Kidney (tissue), 22 donors: ENCODE measurements at places on chromosomes 16 and 17. TPM values are rescaled to one million over a fixed set of nuclear protein-coding genes. Genes with fewer than 3 reads are reported as not detected.

APOBR gene
- polyA plus RNA-seq = 0.45 TPM

ZNF75A gene
- 14.3 TPM for polyA plus RNA-seq

MYH13 gene
- polyA plus RNA-seq = not detected

PHOSPHO1 gene
- 1.5 TPM for polyA plus RNA-seq

IL34 gene
- polyA plus RNA-seq = 5.9 TPM

DNA sequence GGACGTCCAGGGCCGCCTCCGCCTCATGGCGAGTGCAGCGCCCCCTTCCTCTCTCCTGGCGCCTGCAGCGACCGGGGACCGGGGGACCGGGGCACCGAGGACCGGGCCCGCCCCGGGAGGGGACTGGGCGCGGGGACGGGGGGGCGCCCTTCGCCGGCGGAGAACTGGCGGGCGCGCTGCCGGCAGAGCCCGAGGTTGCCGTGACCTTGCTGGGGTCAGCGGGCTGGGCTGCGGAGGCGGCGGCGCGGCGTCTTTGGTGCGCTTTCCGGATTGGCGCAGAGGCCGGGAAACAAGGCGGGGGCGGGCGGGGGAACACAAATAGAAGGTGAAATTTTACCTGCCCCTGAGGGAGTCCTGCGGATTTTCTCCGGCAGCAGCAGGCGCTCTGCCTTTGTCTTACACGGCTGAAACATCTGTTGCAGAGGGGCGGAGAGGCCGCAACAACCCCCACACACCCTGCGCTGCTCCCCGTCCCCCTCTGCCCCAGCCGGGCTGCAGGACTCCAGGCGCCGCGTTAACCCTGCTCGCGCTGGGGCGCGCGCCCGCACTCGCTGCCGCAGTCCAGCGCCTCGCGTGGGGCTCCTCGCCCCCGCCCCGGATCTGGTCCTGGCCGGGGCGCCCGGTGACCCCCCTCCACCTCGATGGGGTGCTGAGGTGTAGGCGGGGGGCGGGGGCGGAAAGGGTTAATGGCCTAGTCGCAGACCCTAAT is 53.5 kb downstream of the SREBF1 start:
- DNase-seq = peak; percentile 90

DNA sequence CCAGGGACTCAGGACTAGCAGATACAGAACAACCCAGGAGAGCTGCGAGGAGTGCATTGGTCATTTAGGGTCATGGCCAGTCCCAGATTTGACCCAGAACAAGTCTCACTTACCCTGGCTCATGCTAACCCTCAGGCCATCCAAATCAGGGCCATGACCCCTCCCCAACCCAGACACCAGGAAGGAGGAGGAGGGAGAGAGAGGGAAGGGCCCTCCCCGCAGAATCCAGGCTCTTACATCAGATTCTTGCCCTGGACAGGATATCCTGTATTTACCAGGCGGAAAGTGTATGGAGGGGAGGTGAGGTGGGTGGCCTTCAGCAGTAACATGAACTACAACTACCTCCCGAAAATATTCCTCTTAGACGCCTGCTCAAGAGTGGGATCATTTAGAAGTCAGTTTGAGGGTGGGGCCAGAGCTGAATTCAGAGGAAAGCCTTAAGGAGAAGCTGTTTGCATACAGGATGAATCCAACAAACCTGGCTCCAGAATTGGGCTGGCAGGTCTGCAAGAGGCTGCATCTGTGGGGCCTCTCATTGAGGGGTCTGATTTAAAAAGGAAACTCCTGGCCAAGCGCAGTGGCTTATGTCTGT is 2.1 kb downstream of the VAT1 start:
- DNase-seq = no peak

GRCh38 chr17:57889892-57890856 is 40.3 kb upstream of the MRPS23 start:
- no peak for DNase-seq

- DNase-seq = no peak
These were observed 65.7 kb downstream of the SMURF2 start for GRCh38 chr17:64596439-64596838.

DNA sequence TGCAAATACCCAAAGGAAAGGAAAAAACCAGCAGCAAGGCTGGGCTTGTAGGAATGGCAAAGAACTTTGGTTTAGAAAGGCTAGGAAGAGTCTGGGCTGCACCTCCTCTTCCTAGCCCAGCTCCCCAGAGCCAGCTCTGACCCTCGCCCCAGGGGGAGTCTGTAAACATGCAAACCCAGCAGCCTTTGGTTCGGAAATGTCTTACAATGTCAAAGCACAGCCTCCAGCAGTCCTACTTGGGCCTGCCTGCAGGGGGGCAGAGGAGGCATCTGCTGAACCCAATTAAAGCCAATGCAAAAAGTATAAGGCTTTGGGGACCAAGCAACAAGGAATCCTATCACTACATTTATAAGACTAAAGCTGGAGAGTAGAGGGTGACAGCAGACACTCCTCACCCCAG is 5.0 kb upstream of the FTSJ3 start:
- no peak for DNase-seq

DNA sequence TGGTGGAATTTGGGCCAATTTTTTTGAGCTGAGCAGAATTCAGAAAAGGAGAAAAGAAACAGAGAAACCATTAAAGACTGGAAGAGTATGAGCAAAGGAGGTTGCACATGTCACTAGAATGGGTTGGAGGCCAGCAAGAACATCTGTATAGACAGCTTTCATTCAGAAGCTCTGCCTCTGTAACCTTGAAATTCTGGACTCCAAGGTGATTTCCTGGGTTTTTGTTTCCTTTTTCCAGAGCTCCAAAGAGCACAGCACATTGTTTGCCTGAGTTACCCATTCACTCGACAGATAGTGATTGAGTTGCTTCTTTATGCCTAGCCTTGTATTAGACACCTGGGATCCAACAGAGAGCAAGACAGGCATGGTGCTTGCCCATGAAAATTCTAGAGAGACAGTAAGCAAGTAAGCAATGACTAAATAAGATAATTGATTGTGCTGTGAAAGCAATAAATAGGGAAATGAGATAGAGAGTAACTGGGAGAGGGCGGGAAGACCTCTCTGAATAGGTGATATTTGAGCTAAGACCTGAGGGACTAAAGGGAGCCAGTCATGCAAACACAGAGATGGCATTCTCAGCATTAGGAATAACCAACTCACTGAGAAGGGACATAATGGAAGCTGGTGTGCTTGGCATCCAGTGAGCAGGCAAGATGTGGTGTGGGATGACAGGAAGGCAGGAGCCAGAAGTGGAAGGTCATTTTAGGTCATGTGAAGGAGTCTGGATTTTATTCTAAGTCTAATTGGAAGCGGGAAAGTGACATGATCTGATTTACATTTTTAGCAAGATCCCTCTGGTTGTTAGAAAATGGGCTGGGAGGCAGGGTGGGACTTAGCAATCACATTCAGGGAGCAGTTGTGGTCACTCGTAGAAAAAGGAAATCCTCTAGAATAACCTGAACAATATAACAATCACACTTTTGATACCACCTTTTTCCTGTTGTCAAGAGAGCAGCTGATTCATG is 197.5 kb downstream of the HS3ST3A1 start:
- DNase-seq = no peak

- no peak for DNase-seq
These were observed 41.4 kb upstream of the SLFN13 start for GRCh38 chr17:35489944-35490343.

- no peak for DNase-seq
These were observed 4.1 kb upstream of the PPP1R9B start for GRCh38 chr17:50154604-50155003.

DNA sequence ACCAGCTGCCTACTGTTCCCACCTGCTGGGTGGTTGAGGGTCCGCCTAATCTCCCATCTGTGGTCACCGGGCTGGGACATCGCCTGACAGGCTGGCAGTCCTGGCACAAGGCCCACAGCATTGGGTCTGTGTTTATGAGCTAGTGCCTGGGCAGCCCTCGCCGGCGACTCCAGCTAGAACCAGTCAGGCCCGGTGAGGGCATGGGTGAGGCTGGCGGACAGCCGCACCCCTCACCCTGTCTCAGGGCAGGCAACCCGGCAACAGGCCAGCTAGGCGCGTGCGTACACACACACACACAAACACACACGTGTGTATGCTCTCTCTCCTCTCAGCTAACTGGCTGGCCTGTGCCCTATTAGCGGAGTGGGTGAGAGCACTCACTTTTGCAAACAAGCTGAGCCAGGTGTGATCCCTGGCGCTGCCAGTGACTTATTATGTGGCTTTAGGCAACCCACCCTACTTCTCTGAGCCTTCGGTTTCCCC is 10.4 kb downstream of the HSD11B2 start:
- no peak for DNase-seq

DNA sequence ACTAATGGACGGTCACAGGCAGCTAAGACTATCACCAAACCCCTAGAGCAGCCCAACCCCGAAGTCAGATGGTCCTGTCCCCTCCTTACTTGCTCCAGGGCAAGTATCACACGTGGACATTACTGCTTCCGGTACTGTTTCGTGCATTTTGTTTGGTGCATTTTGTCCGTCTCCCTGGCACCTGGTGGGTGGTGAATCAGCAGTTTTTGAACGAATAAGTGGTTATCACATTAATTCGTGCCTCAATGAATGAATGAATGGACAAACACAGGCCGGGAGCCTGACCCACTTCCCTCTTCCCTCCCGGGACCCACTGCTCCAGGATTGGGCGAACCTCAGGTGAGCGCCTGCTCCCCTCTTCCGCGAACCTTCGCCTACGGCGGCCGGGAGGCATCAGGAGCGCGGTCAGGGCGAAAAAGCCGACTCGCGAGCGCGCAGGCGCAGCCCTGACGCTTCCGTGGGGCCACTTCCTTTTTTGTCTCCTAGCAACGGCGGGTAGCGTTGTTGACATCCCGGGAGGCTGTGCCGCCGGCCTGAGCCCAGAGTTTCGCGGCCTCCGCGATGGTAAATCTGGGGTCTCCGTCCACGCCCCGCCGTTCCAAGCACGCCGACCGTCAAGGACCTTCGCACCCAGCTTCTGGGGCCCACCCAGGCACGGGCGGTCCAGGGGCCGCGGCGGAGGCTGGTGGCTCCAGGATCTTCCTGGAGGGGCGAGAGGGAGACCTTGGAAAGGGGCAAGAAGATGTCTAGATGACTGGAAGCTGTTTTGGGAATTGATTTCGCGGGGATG is at the start of gene DYNLRB2:
TSS of gene DYNLRB2 (plus strand) at position 478 of the 790 bp plus-strand sequence. CDS start at position 562, 84 bp downstream.
- DNase-seq = peak; percentile 97

DNA sequence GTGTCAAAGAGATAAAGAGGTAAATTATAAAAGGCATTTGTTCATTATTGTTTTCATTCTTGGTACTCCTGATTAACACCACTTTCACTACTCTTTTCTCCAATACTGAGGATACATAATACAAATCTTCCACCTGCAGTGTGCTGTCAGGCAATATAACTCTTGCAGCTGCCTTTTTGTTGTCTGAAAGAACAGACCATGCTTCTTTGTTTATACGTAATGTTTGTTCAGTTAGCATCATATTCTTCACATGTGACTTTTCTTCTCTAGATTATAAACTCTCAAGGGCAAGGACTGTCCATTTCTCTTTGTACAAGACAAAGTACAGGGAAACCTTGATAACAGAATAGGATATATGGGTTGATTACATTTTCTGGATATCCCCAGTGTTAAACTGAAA is 14.2 kb upstream of the ABCC11 start:
- DNase-seq = no peak

DNA sequence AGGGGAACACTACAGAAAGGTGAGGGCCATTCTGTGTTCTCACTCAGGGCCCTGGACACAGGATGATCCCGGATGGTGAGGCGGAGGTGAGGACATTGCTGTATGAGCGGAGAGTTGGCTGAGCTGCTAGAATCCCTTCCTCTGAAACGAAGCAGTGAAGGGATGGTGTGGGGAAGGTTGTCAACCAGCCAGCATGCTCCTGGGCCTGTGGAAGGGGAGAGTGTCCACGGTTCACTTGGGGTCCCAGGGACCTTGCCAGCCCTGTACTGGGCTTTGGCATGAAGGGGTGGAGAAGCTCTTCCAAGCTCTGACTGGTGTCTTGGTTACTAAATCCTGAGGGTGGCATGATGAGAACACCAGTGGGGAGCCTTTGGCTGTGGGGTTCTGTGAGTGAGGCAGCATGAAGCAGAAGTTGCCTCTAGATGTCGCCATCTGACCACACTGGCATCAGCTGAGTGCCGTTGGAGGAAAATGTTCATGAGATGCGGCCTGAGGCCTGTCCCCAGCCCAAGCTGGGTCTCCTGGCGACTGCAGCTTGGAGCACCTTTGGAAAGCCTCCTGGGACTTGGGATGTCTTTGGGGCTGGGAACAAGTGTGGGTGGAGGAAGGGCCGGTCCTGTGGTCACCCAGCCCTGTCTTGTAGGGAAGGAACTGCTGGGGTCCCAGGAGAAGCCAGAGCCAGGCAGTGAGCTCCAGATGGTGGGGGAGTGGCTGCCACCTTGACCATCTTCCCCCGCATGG is 14.8 kb downstream of the PDP2 start:
- peak; percentile 74 for DNase-seq

- no peak for DNase-seq
These were observed 151.6 kb downstream of the PHKB start for GRCh38 chr16:47612711-47613110.

- no peak for DNase-seq
These were observed 26.1 kb upstream of the CBFA2T3 start for GRCh38 chr16:89002851-89003830.

GRCh38 chr16:89135166-89135565 is 36.4 kb upstream of the CDH15 start:
- DNase-seq = no peak

DNA sequence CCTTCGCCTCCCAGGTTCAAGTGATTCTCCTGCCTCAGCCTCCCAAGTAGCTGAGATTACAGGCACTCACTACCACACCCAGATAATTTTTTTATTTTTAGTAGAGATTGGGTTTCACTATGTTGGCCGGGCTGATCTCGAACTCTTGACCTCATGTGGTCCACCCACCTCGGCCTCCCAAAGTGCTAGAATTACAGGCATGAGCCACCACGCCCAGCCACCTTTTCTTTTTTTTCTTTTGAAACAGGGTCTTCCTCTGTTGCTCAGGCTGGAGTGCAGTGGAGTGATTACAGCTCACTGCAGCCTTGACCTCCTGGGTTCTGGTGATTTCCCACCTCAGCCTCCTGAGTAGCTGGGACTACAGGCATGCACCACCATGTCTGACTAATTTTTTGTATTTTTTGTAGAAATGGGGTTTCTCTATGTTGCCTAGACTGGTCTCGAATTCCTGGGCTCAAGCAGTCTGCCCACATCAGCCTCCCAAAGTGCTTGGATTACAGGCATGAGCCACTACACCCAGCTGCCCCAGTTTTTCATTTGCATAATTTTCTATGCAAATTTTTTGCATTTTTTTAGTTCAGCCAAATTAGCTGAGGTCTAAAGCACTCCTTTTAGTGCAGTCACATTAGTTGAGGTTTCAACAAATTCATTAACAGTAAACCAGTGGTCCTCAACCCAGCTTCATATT is 11.3 kb downstream of the WWP2 start:
- no peak for DNase-seq

DNA sequence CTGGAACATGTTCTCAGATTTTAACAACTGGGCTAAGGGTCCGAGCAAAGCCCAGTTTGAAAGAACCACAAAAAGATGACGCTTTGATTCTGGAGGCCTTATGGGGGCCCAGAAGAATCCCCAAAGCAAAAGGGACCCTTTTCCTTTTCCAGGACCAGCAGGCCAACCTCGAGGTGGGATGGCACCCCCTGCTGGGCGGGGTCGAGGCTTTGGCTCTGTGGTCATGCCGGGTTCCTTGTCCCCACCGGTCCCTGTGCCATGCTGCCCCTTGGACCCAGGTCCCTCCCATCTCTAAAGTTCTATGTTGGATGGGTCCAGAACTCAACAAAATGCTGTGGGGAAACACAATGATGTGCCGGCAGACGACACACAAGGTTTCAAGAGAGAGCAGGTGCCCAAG is 30.9 kb downstream of the TMEM204 start:
- no peak for DNase-seq
